ENCODE measurements at places on chromosomes 7 and 10.

GRCh38 chr7:17854261-17855047 is 85.8 kb downstream of the SNX13 start:
- DNase-seq: no peak

DNA sequence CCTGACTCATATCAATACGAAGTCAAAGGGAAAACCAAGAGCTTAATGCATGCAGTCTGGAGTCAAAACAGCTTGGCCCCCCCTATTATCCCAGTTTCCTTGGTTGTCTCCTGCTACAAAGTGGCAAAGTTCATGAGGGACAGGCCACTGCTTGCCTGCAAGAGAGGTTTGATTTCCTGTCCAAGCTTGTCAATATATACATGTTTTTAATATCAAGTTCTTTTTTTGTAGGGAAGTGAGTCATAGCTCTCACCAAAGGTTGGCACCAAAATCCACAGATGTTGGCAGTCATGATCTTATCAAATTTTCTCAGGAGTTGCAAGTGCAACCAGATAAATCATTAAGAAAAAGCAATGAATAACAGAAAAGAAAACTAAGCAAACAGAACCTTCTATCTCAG is 176.8 kb downstream of the COBL start:
- DNase-seq: no peak

- DNase-seq: no peak
These were observed 237.9 kb downstream of the C7orf25 start for GRCh38 chr7:42673951-42674350.

GRCh38 chr10:75110006-75110632 is 1.3 kb upstream of the SAMD8 start:
- DNase-seq: no peak

DNA sequence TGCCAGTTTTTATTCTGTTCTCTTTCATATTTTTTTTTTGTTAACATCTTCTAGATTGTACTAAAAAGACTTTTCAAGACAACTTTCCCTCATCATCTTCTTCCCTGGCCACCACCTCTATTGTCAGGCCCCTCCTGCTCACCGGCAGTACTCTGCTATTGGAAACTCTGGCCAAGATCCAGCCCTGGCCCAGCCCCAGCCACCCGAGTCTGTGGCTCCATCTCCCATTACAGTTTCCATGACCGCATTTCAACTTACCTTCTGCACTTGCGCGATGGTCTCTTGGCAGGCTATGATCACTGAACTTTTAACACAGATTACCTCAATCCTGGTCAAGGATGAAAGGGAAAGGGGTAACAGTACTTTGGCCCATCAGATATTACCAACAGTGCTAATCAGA is 137.7 kb upstream of the POM121L12 start:
- DNase-seq: no peak

DNA sequence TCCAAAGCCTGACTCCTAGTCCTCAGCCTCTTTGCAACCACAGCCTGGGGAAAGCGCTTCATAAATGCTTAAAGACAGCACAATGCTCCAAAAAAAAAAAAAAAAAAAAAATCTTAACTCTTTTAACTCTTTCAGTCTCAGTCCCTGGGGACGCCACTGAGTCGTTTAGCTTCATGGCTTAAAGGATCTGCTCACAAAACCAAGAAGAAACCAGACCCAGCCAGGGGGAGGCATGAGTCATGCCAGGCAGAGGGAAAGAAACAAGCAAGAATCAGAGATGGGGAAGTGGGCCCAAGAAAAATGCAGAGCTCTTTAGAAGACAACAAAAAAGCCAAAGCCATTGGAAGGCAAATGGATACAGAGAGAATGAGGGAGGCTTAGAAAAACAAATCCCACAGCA is 32.5 kb upstream of the DOCK1 start:
- no peak for DNase-seq

- DNase-seq: no peak
These were observed 70.2 kb upstream of the LAMB4 start for GRCh38 chr7:108200326-108200725.

GRCh38 chr7:121163699-121164098 is 165.1 kb upstream of the WNT16 start:
- DNase-seq: no peak

DNA sequence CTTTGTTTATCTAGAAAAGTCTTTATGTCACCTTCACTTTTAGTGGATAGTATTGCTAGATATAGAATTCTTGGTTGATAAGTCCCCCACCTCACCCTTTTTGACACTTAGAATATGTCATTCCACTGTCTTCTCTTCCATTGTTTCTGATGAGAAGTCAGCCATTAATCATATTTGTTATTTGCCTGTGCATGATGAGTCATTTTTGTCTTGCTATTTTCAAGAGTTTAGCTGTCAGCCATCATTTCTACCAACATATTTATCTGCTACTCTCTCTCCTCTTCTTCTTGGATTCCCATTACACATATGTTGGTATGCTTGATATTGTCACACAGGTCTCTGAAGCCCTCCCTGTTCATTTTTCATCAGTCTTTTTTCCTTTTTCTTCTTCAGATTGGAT is 160.8 kb upstream of the TCF7L2 start:
- no peak for DNase-seq

DNA sequence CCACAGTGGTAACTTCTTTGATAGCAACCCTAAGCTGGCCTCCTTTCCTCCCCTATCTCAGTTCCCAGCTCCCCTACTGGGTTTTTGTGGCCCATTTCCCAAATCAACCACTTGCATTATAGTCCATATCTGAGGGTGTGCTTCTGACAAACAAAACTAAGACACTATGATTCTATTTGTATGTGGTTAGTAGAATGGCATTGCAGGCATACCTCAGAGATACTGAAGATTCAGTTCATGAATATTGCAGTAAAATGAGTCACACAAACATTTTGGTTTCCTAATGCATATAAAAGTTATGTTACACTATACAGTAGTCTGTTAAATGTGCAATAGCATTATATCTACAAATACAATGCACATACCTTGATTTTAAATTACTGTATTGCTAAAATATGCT is 15.4 kb upstream of the TMEM243 start:
- DNase-seq: no peak

- no peak for DNase-seq
These were observed 216.1 kb upstream of the ZMIZ1 start for GRCh38 chr10:78852466-78853240.

- no peak for DNase-seq
These were observed 18.3 kb downstream of the VWDE start for GRCh38 chr7:12385364-12385786.

DNA sequence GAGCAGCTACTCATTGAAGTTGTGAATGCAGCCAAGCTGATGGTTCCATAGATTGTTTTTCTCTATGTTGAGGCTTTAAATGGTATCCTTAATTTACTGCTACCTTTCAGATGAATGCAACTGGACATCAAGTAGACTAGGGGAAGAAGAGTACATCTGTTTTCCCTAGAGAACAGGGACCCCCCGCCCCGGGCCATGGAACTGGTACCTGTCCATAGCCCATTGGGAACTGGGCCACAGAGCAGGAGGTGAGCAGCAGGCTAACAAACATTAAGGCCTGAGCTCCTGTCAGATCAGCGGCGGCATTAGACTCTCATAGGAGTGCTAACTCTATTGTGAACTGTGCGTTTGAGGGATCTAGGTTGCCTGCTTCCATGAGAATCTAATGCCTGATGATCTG is 391.3 kb downstream of the AUTS2 start:
- DNase-seq: no peak

DNA sequence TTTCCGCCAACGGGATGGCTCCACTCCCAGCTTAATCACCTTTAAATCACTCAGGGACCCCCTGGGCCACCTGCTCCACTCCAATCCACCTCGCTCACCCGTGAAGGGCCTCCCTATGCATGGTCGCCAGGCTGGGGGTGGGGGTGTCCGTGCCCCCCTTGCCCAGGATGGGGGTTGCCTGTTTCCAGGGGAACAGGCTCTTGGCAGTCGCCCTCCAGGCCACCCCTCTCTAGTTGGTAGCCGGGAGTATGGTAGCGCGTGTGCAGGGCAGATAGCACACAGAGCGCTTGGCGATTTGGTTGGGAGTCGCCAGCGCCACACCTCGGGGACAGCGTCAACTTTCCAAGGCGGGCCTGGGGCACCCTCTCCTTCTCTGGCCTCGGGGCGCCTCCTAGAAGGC is 134.9 kb upstream of the ZNF92 start:
- no peak for DNase-seq

- no peak for DNase-seq
These were observed 26.0 kb downstream of the PPP1R3A start for GRCh38 chr7:113892818-113893217.

DNA sequence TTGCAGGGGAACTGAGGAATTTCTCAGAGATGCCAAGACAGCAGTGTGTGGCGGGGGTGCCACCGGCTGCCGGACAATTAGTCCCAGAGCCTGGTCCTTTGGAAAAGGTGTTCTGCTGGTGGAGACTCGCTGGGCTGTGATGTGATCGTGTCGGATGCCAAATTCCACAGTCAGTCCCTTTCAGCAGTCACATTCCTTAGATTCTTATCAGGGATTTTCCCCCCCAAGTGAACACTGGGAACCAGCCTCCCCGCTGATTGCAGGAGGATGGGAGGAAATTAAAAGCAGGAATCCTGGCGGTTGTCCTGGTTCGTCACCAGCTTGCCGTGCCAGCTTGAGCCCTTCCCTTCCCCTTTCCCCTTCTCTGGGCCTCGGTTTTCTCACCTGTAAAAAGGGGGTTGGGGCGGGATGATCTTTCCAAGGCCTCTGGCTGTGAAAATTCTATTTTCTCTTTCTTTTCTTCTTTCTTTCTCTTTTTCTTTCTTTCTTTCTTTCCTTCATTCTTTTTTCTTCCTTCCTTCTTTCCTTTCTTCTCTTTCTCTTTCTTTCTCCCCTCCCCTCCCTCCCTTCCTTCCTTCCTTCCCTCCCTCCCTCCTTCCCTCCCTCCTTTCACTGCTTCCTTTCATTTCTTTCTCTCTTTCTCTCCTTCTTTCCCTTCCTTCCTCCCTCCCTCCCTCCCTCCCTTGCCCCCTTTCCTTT is 39.6 kb downstream of the COL26A1 start:
- DNase-seq: peak; percentile 66

- no peak for DNase-seq
These were observed 558.9 kb upstream of the MBL2 start for GRCh38 chr10:53331460-53331859.

DNA sequence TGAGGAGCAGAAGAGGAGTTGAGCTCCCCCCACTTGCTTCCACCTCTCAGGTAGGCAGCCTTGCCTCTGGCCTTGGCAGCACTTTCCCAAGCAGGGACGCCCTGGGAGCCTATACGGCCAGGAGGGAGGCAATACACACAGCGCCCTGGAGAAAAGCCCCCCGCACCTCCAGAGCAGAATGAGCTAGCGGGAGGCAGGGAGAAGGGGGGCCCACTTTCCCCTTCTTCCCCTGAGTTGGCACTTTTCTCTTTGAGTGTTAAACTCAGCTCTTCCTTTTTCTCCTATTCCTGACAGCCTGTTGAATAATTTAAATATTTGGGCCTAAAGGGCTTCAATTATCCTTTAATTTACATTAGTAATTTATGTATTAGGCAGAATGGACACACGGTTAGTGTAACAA is 35.8 kb downstream of the UNC5B start:
- DNase-seq: no peak

- no peak for DNase-seq
These were observed 2.0 kb downstream of the FZD9 start for GRCh38 chr7:73435471-73436009.

GRCh38 chr10:129046065-129046681 is 420.9 kb upstream of the MGMT start:
- DNase-seq: no peak

DNA sequence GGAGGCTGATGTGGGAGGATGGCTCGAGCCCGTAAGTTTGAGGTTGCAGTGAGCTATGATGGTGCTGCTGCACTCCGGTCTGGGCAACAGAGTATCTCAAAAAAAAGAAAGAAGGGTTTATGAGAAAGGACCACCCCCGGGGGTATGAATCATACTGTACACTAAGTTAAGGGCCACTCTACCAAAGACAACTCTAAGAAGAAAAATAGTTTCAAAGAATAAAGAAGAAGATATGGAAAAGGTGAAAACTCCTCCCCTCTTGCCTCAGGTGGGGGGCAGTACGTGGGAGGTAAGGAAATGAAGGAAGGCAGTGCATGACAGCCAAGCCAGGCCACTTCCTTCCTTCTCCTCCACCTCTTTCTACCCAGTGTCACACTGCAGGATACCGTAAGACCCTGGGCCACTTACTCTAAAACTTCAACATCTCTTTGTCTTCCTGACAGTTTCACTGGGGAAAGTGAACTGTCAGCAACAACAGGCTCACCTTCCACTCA is 61.3 kb downstream of the PIP4K2A start:
- no peak for DNase-seq

GRCh38 chr10:7053195-7053594 is 357.6 kb downstream of the SFMBT2 start:
- no peak for DNase-seq

GRCh38 chr7:106768324-106768751 is 96.7 kb upstream of the PIK3CG start:
- no peak for DNase-seq

DNA sequence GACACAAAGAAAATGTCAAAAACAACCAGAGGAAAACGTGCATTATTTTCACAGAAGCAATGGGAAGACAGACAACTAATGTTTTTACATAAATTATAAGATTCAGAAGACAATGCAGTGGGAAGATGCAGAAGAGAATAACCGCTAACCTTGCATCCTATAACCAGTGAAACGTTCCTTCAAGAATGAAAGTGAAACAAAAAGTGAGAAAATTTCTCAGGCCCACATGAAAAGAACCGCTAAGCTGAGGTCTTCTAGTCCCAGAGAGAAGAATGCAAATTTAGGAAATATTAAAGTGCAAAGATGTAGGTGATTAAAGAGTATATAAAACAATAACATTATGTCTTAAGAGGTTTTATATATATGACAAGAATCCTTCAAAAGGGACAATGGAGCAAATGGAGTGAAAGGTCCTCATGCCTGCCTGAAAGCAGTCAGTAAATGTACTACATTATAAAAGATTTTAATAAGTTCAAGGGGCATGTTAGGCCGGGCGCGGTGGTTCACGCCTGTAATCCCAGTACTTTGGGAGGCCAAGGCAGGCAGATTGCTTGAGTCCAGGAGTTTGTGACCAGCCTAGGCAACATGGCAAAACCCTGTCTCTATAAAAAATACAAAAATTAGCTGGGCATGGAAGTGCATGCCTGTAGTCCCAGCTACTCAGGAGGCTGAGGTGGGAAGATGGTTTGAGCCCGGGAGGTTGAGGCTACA is 43.1 kb upstream of the DDC start:
- DNase-seq: no peak

DNA sequence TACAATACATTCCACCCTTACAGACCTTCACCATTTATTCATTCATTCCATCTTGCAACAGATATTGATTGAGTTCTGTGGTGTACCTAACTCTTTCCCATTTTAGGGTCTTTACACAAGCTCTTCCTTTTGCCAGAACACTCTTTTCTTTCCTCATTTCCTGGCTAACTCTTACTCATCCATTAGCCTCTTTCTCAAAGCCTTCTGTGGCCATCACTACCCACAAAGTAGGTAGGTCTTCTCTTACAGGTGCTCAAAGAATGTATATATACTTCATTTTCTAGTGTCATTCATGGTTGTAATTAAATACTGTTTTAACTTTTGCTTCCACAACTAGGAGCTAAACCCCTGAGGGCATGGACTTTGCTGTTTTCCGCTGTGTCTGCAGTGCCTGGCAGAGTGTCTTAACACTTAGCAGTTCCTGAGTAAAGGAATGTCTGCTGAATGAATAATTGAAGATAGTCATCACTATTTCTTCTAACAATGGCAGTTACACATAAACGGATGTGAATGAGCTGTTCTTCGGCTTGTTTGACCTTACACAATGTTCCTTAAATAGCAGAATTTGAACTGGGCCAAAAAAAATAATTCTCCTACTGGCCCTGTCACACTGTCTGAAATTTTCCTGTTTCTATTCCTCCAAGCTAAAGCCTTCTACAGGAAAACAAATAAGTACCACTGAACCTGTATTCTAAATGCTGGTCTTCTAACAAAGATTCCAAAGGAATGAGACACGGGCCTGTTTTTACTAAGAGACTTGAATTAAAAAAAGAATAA is 15.1 kb downstream of the BCAP29 start:
- peak; percentile 80 for DNase-seq
